ENCODE measurements at places on chromosomes 16 and 17.
A peak's percentile ranks its signal among the peaks of the same experiment; 100 is the strongest.

DNA sequence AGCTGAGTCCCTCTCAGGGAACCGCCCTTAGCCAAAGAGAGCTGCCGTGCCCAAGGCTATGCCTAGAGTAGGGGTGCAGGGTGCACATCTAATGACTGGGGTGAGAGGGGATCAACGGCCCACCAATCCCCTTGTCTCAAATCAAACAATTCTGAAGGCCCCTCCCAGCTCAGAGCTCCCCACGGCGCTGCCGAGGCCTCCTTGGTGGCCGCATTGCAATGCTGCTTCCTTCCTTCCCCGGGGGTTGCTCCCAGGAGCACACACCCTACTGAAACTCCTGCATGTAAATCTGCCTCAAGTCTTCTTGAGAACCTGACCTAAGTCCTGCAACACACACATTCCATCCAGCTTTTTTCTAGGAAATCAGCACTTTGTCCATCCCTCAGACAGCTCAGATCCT, 80.6 kb upstream of the RCVRN start:
- DNase-seq, result no peak

DNA sequence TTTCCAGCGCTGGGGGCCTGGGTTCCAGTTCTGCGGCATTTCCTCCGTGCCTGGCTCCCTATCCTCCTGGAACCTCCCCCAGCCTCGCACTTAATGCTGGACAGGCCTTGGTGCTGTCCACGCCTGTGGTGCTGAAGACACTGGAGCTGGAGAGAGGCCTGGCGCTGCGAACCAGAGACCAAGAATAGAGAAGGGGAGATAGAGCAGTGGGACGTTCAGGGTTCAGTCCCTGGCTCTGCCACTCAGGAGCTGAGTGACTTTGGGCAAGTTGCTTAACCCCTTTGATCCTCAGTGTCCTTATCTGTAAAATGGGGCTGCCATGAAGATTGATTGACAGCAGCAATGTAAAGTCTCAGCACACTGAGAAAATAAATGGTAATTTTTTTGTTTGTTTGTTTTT, 11.9 kb downstream of the SBK1 start:
- no peak for DNase-seq

GRCh38 chr16:7550096-7550495, 217.5 kb downstream of the RBFOX1 start:
- DNase-seq, result no peak

GRCh38 chr16:86245895-86246294, 264.4 kb upstream of the FOXF1 start:
- no peak for DNase-seq

GRCh38 chr16:84043486-84044117, 1.0 kb upstream of the SLC38A8 start:
- DNase-seq, result no peak

DNA sequence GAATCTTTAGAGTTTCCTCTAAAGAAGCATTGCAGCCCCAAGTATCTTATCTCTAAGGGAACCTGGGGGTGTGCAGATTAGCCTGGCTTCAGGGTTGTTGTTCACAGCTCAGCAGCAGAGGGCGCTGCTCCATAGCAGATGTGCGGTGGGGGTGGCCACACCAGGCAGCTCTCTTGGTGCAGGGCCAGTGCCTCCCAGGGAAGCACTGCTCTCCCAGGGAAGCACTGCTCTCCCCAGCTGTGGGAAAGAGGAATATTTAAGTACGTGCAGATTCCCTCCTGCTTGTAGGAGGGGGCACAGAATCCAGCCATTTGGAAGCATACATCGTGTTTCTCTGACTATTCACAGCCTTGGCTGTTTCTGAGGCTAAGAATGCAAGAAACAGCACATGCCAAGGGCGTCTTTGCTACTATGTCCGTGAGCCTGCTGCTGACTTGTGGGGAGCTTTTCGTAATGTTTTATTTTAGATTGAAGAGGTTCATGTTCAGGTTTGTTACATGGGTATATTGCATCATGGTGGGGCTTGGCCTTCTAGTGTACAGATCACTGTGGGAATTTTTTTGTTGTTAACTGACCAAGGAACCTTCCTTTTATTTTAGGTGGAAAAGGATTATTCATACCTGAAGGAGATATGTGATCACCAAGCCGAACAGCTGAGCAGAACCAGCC, 217.8 kb downstream of the SPECC1 start:
- peak; percentile 75 for DNase-seq

GRCh38 chr16:74999219-74999608, 390 bp downstream of the ZNRF1 start:
- DNase-seq, result no peak

GRCh38 chr17:17917394-17917793, 54.8 kb downstream of the TOM1L2 start:
- no peak for DNase-seq

GRCh38 chr17:335691-336090, 16.9 kb downstream of the RPH3AL start:
- no peak for DNase-seq

GRCh38 chr16:59593194-59593661, 859.1 kb upstream of the GOT2 start:
- no peak for DNase-seq

- DNase-seq, result peak; percentile 66
Measured at GRCh38 chr16:68756239-68756915, 19.3 kb downstream of the CDH1 start.

DNA sequence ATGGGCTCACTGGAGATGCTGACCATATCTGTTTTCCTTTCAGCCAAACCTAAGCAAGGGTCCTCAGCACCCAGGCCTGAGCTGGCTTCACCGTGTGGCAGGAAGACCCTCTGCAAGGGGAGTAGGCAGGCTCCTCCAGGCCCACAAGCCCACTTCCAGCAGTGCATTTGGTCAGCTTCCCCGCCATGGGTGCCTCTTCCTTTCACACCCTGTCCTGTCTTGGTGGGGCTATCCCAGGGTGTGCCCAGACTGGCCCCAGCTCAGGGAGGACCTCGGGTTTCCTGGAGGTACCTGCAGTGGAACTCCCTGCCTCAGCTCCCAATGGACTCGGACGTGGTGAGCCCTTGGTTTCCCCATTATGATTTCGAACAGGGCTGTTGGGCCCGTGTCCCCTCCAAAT, 12.7 kb upstream of the KRTAP17-1 start:
- no peak for DNase-seq

- no peak for DNase-seq
Measured at GRCh38 chr16:19980632-19981265, 92.9 kb downstream of the GPR139 start.

DNA sequence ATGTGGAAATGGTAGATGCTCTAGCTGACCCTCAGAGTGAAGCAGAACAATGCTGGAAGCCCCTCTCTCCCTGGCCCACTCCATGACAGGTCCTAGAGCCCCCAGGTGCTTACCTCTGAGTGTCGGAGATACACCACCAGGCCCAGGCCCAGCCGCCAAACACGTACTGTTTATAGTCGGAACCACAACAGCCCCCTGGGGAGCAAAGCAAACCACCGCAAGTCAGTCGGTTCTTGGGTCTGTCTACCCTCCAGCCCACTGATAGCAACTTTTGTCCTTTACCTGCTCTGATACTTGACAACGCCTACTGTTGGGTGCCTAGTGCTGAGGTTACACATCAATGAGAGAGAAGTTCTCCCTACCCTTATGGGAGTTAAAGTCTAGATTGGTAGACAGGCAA, 8.7 kb downstream of the FLOT2 start:
- DNase-seq, result no peak

GRCh38 chr16:70342016-70342415, 4.7 kb upstream of the DDX19A start:
- no peak for DNase-seq

DNA sequence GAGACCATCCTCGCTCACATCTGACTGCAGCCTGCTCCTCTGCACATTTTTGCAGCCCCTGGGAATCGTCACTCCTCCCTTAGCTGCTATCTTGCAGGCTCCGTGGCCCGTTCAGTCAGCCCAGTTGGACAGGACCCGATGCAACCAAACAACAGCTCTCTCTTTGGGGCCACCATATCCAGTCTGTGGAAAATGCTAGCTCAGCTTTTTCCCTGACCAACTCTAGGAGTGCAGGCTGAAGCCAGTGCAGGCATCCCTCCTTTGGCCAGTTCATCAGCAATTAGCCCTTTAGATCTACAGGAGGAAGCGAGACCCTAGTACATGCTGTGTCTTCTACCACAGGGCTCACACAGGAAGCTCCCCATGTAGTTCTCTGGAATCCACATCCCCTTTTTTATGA, 182.1 kb downstream of the HS3ST3A1 start:
- no peak for DNase-seq

GRCh38 chr17:80953471-80954315, 37.9 kb upstream of the CHMP6 start:
- no peak for DNase-seq

DNA sequence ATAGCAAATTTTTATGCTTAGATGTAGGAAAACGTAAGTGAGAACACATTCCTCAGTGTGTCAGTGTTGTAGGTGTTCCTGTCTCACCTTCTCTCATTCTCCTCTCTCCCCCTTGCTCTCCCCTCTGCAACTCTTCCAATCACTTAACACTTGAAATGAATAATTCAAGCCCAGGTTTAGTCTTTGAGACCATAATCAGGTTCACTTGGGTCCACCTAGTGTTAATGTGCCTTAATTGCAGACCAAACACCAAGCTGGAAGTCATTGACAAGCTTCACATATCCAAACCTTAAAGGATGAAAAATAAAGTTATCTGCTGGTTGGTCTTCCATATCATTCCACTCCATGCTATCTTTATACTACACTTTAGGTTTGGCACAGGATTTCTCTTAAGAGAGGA, 37.0 kb downstream of the STXBP4 start:
- DNase-seq, result no peak

DNA sequence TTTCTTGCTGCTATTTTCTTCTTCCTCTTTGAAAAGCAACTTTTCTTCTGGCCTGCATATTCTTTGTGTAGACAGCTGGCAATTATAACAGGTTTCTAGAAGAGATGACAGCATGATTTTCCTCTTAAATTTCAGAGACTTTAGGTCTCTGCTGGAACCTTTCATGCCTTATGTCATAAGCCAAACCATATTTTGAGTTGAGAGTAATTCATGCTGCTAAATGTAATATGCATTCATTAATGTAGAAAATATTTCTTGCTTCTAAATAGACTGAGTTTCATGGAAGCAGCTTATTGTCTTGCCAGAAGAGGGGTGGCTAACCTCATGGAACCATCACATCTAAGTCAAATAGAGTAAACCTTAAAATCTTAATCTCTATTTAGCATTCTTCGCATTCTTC, 25.9 kb upstream of the ABCA9 start:
- no peak for DNase-seq

- DNase-seq, result no peak
Measured at GRCh38 chr16:58678716-58679115, 5.9 kb downstream of the SLC38A7 start.

DNA sequence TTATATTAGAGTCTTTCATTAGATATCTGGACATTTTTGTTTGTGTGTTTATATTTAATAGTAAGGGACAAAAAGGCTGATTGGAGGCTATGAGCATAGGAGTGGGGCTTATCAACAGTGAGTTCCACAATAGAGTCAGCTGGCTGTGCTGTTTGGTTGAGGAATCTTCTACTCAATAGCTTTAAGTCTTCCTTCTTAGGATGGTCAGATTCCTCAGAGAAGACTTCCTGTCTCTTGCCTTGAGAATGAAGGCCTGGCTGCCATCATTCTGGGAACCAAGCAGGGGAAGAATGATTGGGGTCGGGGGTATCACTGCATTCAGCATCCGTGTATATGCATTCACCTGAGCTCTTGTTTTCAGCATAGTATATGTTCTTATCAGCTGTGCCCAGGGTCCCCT, 31.9 kb upstream of the ABCC11 start:
- DNase-seq, result no peak

GRCh38 chr17:17025621-17026020, 16.6 kb upstream of the MPRIP start:
- DNase-seq, result no peak

- DNase-seq, result no peak
Measured at GRCh38 chr17:28545787-28546415, 6.5 kb downstream of the UNC119 start.

DNA sequence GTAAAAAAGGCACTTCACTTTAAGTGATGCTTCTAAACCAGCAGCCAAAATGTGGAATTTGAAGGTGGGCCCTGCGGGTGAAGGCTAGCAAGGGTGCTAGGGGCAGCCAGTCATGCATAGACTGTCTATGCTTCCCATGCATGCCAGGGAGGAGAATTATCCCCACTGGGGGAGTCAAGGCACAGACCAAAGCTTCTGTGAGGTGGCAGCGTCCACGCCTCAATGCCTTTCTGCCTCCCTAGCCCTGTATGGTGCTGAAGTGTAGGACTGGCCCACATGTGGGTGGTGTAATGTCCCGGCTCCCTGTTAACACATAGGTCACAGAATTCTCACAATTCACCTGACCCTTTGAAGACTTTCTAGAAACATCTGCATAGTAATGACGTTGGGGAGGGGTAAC, 1.9 kb downstream of the HS3ST2 start:
- no peak for DNase-seq

- DNase-seq, result no peak
Measured at GRCh38 chr16:10569621-10570020, 10.8 kb downstream of the EMP2 start.

DNA sequence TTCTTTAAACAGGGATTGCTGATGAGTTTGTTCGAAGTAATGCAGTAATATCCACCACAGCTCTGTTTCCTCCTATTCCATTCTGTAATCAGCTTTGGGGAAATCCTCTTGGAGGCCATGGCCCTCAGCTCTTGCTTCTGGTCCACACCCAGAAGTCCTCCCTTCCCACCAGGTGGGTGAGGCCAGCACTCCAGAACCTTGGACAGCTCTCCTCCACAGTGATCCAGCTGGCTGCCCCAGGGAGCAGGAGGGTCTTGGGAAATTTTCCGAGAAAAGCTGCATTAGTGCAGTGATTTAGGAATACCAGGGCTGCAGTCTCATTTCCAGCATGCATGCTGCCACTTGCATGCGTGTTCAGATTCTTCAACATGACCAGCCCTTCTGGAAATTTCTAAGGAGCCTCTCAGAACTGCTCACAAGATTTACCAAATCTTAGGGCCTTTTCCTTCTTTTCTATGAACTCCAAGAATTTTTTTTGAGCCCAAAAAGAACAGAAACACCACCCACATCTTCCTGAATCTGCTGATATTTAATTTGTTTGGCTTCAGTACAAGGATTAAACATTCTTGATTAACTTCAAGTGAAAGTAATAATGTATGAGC, 4.2 kb downstream of the SMPD3 start:
- DNase-seq, result no peak

GRCh38 chr17:82963104-82963950, 116.1 kb upstream of the METRNL start:
- no peak for DNase-seq

DNA sequence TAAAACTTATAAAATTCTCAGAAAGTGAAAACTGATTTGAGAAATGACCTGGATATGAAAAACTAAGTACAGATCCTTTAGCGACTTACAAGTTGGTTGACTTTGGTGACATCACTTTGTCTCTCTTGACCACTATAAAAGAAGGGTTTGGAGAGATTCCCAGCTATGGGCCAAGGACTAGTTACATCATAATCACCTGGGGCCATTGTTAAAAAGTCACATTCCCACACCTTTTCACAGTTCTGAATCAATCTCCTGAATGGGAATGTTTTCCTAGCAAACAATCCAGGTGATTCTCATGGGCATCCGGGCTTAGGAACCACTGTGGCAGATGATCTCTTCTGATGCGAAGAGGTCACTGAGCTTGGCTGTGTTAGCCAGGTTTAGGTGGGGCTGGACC, 620 bp upstream of the VWA3A start:
- no peak for DNase-seq

Measured in activated CD4-positive, CD25-positive, alpha-beta regulatory T cell treated with anti-CD3 and anti-CD28 coated beads, Interleukin-2, amount 50 U/mL, for 72 hours (primary cell).